ENCODE measurements at places on chromosomes 5 and 9. TPM values are rescaled to one million over a fixed set of nuclear protein-coding genes. Genes with fewer than 3 reads are reported as not detected.
A peak's percentile ranks its signal among the peaks of the same experiment; 100 is the strongest.

SPINK6 gene
- total RNA-seq: not detected

FBN2 gene
- not detected for total RNA-seq

BTNL8 gene
- not detected for total RNA-seq

SLC31A2 gene
- 1.2 TPM for total RNA-seq

MYMK gene
- not detected for total RNA-seq

DMRT3 gene
- not detected for total RNA-seq

SPINK13 gene
- not detected for total RNA-seq

CLK4 gene
- 34.9 TPM for total RNA-seq

SLC2A8 gene
- total RNA-seq: 3.4 TPM

ZNF883 gene
- 0.60 TPM for total RNA-seq

PCDHGB7 gene
- total RNA-seq: not detected

- no peak for DNase-seq
Measured at GRCh38 chr9:21432672-21433425, 7.4 kb upstream of the IFNA1 start.

DNA sequence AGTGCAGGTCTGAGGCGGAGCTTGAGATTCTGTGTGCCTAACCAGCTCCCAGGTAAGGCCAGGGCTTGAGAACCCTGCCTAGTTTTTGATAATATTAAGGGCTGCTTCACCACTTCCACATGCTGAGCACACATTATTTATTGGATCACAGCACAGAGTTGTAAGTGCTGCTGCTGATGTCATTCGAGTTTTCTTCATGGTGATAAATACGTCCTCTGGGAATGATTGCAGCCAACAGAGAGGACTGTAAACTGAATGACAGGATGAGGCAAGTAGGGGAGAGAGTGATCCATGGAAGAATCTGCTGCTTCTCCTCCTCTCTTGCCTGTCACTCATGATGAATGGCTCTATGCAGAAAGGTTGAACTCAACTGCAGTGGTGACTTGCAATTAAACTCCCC, 77.9 kb upstream of the VPS13A start:
- DNase-seq: no peak

DNA sequence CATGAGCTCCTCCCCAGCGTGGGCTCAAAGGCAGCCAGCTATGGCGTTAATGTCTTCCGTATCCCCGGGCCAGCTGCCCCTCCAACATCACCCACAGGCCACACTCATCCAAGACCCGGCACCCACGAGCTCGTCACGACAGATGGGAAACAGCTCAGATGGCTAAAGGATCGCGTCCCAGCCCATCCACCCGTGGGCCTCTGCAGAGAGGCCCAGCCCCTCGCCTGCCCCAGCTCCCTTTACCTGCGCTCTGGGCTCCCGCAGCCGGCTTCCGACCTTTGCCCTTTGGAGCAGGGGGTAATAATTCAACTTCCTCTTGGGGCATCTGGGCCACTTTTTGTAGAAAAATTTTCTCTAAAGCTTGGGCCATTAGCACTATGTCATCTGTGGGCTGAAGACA, 16.5 kb downstream of the BRD3 start:
- DNase-seq: no peak

DNA sequence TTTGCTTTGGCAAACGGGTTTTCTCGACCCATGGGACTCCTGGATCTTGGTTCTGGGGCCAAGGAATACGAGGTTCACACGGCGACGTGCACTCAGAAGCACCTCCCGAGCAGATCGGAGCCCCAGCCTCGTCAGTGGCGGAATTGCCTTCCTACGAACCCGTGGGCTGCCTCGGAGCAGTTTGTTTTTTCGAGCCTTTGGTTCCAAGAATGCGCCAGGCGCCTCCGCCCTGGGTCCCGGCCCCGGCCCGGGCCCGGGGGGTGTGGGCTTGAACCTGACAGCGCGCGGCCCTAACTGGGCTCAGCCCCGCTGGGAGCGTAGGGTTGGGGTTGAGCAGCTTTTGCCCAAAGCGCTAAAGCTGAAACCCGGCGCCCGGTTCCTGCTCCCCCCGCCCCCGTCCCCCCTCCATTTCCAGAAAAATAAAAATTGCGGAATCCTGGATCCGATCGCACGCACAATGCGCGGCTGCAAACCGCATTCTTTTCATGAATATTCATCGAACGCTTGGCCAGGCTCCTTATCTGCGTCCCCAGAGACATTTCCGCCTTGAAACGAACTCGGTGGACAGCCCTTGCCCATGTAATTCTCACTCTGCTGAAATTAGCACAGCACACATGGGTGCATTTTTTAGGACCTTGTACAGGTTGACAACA, 1.0 kb downstream of the BASP1 start:
- DNase-seq: no peak

GRCh38 chr5:36820900-36821299, 55.7 kb upstream of the NIPBL start:
- no peak for DNase-seq

DNA sequence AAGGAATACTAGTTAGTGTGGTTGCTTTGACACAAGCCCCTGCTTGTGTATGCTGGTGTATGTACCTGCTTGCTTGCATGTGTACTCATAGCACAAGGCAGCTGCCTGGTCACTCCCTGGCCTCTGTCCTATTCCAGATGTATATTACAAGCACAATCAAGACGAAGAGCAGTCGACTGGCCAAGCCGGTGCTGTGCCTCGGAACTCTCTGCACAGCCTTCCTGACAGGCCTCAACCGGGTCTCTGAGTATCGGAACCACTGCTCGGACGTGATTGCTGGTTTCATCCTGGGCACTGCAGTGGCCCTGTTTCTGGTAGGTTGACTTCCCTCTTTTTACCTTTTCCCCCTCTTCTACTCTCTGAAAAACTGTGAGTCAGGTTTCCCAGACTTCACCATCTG, 72.1 kb downstream of the BAAT start:
- no peak for DNase-seq

- no peak for DNase-seq
Measured at GRCh38 chr9:93588641-93589609, 12.5 kb downstream of the PHF2 start.

- no peak for DNase-seq
Measured at GRCh38 chr5:74507370-74508005, 133.0 kb downstream of the ENC1 start.

DNA sequence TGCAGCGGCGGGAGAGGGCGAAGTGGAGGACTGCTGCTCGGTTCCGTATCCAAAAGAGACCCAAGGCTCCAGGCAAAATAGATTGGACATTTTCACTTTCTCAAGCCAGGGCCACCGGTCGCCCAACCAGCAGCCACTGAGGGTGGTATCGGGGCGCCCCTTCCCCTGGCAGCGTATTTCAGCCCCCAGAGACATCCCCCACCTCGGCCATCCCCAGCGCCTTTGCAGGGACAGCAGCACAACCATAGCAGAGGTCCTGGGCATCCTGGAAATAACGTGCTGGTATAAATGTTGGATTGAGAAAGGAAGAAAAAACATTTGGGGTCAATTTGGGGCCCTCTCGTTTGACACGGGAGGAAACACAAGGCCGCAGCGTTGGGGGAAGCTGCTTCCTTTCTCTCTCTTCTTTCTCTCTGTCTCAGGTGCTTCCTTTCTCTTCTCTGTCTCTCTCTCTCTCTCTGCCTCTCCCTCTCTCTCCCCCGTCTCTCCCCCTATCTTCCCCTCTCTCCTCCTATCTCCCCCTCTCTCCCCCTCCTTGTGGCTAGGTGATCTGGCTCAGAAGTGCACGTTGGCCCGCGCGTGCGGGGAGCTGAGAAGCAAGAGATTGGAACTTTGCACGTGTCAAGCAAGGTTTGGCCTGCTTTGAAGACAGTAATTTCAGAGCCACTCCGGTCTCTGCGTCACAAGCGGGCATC, 624 bp upstream of the RETREG1 start:
- DNase-seq: peak; percentile 73

DNA sequence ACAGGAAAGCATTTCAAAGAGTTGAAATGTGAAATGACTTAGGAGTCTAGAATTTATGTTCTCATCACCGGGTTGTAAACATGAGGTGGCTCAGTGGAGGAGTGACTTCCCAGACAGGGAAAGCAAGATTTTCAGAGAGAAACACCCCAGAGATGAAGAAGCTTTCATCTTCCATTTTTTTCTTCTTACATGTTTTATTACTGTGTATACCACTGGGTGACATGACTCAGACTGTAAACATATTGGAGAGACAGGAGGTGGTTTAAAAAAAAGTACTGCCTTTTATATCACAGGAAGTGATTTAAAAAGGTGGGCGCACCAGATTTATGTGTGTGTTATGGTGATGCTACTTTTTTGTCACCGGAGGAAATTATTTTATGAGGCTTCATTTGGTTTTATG, 209.1 kb upstream of the TUT7 start:
- DNase-seq: no peak

- DNase-seq: no peak
Measured at GRCh38 chr5:123211084-123211483, 122.0 kb downstream of the PRDM6 start.

GRCh38 chr5:116747881-116748280, 173.3 kb upstream of the SEMA6A start:
- no peak for DNase-seq

DNA sequence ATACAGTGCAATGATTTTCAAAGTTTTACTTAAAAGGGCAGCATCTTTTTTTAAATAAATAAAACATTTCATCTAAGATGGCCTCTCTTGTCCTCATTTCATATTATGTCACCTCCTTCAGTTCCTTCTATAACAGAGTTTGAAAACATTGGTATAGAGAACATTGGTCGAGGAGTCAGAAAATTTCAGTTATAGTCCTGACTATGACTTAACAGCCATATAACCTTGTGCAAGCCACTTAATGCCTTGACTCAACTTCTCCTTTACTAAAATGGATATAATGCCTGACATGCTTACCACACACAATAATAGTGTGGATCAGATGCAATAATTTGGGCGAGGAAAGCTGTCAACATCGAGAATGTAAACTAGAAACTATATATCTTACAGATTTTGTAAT, 22.6 kb downstream of the SSBP2 start:
- DNase-seq: no peak

DNA sequence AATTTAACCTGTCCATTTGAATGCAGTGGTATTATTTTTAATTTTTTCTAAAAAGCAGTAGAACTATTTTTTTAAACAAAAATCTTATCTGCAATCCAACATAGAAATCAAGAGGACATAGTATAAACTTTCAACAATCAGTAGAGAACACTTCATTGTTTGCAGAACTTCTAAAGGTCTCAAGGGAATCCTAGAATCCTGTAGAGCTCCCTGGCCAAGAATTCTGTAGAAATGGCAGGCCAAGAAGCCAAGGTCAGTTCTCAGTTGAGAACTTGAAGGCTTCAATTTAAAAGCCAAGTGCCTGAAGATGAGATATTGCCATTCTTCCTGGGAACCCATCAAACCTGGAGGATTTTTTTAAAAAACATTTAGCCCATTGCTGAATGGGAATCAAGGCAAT, 199.2 kb upstream of the KLF4 start:
- DNase-seq: no peak

DNA sequence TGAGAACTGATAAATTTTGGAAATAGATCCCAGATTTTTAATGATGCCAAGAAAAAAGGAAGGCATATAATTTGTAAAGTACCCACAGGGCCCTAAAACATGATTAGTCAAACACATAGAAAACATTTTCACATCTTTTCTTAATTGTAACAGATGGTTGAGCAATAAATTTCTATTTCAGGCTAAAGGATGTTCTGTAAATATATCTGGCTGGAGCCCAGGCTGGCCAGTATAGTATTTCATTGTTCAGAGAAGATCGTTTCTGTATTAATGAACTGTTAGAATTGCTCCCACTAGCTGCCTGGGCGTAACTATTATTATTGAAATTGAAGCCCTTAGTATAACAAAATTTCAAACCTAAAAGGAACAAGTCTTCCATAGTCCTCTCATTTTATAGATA, 105.3 kb upstream of the SMC2 start:
- DNase-seq: no peak

DNA sequence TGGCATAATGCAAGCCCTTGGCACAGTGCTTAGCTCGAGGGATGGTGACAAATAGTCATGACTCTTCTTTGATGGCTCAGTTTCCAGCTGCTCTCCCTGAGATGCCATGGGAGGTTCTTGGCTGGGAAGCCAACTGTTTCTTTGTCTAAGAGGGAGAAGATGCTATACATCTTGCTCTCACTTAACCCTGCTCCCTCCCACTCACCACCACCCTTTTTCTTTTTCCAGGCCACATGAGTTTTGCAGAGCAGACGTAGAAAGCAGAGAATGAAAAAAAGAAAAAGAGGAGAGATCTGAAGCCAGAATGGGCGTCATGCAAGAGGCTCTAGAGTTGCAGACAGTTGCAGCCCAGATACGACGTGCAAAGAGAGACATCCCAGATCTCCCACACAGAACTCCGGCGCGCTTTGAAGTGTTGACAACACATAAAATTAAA, 160.5 kb downstream of the FGF18 start:
- DNase-seq: no peak

DNA sequence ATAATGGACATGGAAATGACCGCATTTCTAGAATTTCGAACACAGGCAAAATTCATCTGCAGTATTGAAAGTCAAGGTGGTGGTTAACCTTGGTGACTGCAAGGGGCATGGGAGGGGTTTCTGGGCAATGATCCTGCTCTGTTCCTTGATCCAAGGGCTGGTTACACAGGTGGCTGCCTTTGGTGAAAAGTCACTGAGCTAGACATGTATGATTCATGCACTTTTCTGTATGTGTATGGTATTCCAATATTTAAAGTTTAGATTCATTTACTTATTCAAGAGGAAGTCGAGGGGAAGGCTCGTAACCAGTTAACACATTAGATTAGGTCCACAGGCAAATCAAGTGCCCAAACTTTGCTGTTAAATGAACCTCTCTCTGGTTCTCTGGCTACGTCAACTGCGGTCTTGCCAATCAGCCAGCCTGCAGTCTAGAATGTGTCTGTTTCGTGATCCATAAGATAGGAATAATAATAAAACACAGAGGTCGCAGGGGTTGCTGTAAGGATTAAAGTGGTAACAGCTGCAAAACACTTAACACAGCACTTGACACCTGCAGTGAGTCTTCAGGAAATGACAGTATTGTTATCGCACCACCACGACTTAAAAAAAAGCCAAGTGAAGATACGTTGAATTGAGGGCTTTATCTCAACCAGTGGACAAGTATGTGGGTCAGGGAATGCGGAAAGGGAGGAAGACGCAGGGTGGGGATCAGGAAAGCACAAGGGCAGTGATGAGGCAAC, 92.5 kb downstream of the TLE1 start:
- no peak for DNase-seq

GRCh38 chr9:18331310-18331684, 142.7 kb upstream of the ADAMTSL1 start:
- DNase-seq: no peak

DNA sequence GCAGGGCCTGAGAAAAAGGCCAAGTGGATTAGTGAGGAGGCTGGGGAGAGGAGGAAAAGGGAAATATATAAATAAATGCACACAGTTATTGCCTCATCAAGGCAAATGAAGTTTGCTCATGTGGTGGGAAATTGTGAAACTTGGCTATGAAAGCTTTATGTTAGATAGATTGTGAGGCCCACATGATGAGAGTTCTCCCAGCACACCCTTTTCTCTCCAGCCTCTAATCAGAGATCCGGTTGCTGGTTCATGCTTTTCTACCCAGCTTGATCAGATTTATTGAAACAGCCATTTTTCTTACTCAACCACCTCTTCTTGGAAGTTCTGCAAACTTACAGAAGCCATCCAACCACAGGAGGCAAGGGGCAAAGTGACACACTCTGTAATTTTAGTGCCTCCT, 125.8 kb upstream of the KLF4 start:
- no peak for DNase-seq

- peak; percentile 37 for DNase-seq
Measured at GRCh38 chr9:134325813-134326723, at the start of gene RXRA. RXRA (plus strand) TSS chr9:134326455; CDS start chr9:134326632, 177 bp downstream.
